ENCODE measurements at places on chromosomes 1 and 21. TPM values are rescaled to one million over a fixed set of nuclear protein-coding genes. Genes with fewer than 3 reads are reported as not detected.

The CELA2B gene
- not detected for total RNA-seq

The CD5L gene
- total RNA-seq = not detected

The S100A12 gene
- total RNA-seq = not detected

The REN gene
- total RNA-seq = 0.29 TPM

The HLX gene
- total RNA-seq = 18.2 TPM

The SPRR2F gene
- total RNA-seq = not detected

The MT1HL1 gene
- not detected for total RNA-seq

The AMY2B gene
- 1.9 TPM for total RNA-seq

The ZBED6 gene
- 23.4 TPM for total RNA-seq

The RGS1 gene
- total RNA-seq = 1.6 TPM
